ENCODE measurements at places on chromosomes 1 and 21. TPM values are rescaled to one million over a fixed set of nuclear protein-coding genes. Genes with fewer than 3 reads are reported as not detected.

The FMO1 gene
- not detected for total RNA-seq

GRCh38 chr1:187943606-187944403 lies 1115.1 kb downstream of the PLA2G4A start:
- no peak for DNase-seq

The TFAP2E gene
- under 0.01 TPM for total RNA-seq

The KCNK2 gene
- total RNA-seq = 86.9 TPM

The FAM177B gene
- not detected for total RNA-seq

DNA sequence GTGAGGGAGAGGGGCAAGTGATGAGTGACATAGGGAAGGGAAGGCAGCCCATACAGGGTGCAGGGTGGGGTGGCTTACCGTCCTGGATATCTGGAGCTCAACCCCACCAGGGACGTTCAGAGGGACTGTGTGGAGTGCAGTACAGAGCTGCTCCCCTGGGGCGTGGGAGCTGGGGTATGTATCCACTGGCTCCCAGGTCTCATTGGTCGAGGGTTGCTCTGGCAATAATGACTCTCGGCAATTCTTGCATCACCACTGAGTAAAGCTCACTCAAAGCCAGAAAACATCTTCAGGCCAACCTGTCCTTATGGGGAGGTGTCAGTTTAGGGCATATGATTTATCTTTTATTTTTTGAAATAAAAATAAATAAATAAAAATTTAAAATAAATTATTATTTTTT lies 43.2 kb upstream of the RUNX3 start:
- DNase-seq = no peak
